LoVo (cell line): ENCODE measurements at places on chromosomes 6 and 20.

DNA sequence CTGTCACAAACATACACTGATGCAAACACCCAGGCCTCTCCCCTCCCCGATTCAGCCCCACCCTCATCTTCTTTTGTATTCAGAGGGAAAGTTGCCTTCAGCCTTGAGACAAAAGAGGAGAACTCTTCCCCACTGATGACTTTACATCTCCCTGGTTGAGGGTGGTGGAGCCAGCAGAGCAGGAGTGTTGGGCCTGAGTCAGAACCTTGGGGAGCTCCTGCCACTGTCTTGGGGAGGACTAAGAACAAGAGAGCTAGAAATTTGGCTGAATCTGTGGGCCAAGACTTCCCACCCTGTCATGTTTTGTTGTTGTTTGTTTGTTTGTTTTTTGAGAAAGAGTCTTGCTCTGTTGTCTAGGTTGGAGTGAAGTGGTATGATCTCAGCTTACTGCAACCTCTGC is 89.1 kb downstream of the MDGA1 start:
- no peak for DNase-seq

- DNase-seq: no peak
These were observed 11.8 kb downstream of the SMOC2 start for GRCh38 chr6:168452685-168453377.

- DNase-seq: no peak
These were observed 2.9 kb upstream of the TRIM39 start for GRCh38 chr6:30323806-30324205.

- no peak for DNase-seq
These were observed 20.3 kb downstream of the KIZ start for GRCh38 chr20:21146215-21146614.

DNA sequence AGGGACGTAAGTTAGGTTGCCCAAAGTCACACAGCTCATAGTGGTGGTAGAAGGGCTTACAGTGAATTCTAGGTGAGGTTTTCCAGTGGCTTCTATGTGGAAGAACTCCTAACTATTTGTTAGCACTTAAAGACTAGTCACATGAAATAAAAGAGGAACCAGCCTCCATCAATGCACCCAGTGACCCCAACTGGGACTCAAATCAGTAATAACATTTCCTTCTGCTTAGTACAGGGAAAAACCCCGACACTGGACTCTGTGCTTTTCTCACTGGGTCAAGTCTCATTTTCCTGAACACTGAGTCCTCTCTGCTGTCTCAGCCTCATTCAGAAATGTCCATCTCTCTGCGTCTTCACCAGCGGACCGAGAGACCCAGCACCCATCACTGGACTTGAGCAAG is 89.2 kb downstream of the SLC22A23 start:
- no peak for DNase-seq

DNA sequence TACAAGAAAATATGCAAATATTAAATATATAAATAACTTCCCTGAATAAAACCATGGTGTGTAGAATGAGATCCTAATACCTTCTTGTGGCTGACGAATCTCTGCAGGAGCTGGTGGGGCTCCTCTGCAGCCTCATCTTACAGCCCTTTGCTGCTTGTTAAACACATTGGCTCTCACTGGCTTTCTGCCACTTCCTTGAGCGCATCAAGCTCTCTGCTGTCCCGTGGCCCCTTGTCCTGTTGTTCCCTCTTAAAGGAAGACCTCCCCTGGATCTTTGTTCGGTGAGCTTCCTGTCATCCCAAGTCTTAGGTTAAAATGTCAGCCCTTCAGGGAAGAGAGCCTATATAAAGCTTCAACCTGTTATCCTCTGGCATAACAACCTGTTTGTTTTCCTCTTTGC is 519.6 kb downstream of the DOK5 start:
- DNase-seq: no peak

DNA sequence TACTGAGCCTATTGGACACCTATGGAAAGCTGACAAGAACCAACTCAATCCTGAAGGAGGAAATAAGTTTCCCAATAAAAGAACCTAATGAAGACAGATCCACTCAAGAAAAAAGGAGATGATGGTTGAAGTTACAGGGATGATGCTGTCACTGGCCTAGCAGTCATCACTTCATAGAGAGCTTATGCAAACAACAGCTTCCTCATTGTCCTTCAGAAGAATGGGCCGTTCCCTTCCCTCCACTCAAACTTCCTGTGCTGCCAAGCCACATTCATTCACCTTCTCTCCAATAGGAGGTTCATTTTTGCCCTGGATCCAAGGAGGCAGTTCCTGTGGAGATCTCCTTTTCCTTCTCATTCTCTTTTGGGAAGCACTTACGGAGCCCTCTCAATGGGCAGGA is 13.8 kb upstream of the PM20D2 start:
- no peak for DNase-seq

DNA sequence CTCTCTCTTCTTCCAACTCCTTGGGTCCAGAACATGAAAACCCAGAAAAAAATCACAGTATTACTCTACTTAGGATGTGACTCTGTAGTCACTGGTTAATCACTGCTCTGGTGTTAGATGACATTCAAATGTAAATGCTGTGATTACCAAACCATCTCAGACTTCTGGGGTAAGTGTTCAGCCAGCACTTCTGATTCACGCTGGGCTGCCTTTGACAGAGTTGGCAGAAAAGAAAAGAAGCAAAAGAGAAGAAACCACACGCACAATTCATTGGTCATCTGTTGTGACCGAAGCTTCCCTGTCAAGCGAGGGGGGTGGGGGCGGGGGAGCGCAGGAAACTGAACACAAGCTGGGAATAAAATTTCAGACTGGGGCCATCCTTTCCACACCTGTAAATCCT is 82.7 kb downstream of the PSMG4 start:
- DNase-seq: no peak

GRCh38 chr6:4210629-4211419 is 75.4 kb upstream of the ECI2 start:
- peak; percentile 27 for DNase-seq

GRCh38 chr6:93784794-93785693 is 365.7 kb upstream of the EPHA7 start:
- DNase-seq: no peak

- DNase-seq: no peak
These were observed 78.8 kb upstream of the ARID1B start for GRCh38 chr6:156698239-156699016.

GRCh38 chr20:2761885-2762284 is 38.5 kb downstream of the CPXM1 start:
- DNase-seq: no peak

DNA sequence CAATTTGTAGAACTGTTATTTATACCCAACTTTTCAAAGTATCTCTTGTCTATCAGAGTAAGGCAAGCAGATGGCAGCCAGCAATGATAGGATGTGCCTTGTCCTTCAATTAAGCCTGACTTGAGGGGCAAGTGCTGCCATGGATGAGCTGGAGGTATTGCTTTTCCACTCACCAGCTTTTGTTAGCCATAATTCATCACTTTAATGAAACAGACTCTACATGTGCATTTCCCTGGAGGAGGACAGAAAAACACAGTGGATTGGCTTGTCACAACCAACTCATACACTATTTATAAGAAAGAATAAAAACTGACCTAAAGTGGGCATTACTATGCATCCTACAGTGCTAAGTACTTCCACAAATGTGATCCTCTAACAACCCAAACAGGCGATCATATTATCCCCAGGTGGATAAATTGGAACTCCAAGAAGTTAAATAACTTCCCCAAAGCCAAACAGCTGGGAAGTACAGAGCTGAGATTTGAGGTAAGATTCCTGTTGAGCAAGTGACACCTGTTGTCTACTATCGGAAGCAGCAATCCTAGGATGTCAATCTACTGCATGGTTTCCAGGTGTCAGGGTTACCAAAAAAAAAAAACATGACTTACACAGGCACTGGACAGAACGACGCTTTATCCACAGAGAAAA is 73.9 kb upstream of the NRSN1 start:
- DNase-seq: no peak

DNA sequence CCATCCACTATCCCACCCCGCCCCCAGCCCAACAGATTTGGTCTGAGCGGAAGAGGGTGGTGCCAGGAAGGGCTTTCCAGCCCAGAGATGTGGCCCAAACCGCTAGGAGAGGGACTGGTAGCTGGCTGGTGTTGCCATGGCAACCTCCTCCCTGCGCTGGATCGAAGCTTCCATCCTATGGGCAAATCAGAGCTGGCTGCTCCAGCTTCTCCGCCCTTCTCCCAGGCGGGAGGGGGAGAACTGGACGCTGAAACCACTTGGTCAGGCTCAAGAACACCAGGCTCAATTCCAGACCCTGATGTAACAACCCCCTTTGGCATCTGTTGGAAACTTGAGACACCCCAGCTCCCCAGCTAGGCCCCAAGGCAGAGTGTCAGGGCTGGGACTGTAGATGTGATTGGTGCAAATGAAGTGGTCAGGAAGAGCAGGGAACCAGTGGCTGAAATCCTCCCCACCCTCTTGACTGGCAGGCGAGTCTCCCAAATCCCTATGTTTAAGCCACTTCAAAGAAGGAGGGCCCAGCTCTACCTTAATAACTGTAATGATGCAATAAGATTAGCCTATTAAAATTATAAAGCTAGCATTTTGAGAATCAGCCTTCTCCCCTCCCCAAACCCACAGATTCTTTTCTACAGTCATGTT is 4.2 kb downstream of the RIMS4 start:
- DNase-seq: no peak

- no peak for DNase-seq
These were observed 472 bp upstream of the PAQR8 start for GRCh38 chr6:52361414-52361944.

DNA sequence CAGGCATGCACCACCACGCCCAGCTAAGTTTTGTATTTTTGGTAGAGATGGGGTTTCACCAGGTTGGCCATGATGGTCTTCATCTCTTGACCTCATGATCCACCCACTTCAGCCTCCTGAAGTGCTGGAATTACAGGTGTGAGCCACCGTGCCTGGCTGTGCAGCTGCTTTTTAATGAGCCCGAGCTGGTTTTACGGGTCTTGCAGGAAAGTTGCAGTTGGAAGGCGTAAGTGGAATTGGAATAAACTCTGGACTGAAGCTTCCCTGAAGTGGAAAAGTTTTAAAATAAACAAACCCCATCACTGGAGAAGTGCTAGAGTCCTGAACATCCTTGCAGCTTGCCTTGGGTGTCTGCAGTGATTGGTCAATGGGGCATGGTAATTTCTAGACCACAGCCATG is 40.4 kb downstream of the KIF25 start:
- no peak for DNase-seq

DNA sequence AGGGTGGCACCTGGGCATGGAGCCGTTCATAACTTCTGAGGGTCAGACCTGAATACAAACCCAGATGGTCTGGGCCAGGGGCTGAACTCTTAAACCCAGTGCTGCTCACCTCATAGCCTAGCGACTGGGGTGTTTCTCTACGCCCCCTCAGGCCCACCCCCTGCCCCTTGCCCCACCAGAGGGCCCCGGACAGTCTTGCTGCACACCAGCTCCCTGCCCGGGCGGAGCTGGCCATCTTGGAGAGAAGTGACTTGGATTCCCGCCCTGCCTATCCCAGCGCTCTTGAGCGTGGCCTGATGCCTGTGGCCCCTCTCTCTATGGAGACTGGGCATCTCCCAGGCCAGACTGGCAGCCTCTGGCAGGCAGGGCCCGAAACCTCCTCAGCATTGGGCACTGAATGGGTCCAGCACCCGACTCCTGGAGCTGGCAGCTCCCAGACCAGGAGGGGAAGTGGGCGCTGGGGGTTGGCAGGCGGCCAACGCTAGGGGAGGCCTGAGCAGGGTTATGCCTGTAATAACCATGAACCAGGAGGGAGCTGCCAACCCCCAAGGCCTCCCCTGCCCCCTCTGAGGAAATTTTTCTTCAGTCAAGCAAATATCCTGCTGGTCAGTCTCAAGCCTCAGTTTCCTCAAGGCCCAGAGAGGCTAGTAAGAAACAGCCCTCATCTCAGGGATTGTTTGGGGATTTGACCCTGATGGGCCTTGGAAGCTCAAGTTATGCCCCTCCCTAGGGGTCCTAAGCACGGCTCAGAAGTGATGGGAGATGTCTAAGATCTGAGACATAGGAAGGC is 169.5 kb downstream of the VEGFA start:
- DNase-seq: no peak

DNA sequence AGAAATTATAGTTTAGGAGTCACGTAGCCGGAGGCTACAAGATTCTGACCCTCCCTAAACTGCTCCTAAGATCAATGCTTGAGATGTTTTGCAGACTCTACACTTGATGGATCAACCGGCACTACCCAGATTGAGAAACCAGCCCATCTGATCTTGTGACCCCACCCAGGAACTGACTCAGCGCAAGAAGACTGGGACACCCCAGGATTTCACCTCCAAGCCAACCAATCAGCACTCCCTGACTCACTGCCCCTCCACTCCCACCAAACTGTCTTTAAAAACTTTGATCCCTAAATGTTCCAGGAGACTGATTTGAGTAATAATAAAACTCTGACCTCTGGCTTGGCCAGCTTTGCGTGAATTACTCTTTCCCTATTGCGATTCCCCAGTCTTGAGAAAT is 99.8 kb downstream of the OPRM1 start:
- DNase-seq: no peak

DNA sequence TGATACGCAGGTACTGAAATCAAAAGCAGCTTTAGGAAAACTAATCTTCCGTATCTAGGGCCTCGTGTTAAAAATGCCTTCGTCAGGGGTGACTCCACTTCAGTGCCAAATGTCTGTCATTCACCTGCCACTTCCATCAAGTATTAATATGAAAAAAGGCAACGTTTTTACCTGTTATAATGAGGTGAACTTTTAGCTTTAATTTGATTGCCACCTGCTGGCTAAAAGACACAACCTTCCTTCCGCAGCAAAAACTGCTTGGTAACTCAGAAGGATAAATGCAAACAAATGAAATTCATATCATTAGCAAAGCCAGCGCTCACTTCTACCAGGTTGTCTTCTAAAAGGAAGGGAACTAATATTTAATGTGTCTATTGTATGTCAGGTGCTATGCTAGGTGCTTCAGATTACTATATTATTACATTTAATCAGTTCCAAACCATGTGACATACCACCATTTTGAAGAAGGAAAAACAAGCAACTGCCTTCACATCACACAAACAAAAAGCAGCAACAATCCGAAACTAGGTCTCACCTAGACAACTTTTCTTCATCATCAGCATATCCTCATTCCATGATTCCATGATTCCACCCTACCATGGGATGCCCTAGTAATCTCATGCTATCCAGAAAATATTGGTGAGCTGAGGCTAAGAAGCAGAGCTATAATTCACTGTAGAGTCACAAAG is 20.6 kb upstream of the ARHGAP18 start:
- peak; percentile 65 for DNase-seq

DNA sequence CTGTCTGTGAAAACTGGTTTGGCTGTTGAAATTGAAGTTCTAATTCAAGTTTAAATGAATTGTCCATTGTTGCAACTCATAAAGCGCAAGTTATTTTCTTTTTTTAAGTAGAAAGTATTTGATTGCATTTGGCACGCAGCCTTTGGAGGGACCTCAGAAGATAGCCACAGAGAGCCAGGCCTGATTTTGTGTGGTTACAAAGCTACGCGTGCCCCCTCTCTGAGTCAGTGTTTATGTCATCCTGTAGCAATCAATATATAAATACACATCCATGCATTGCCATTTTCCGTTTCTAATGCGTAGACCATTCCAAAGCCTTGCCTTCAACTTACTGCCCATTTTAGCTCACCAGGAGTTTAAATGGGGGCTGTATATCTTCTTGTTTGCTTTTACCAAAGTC is 173.2 kb downstream of the TMEM242 start:
- DNase-seq: no peak

GRCh38 chr6:83190626-83191025 is 2.4 kb downstream of the PGM3 start:
- no peak for DNase-seq
